Thyroid gland (tissue), 4 donors: ENCODE measurements at places on chromosomes 12 and 14. TPM values are rescaled to one million over a fixed set of nuclear protein-coding genes. Genes with fewer than 3 reads are reported as not detected.

- H3K4me1 ChIP-seq, result no peaks in the 10 kb centered on the region
- H3K27ac ChIP-seq, result no peak overlapping the region
- no peak overlapping the region for H3K4me3 ChIP-seq
- DNase-seq, result no peak
These were observed 110.1 kb downstream of the EGLN3 start for GRCh38 chr14:33840797-33841196.

The PTPRB gene
- 32.2 TPM for total RNA-seq

DNA sequence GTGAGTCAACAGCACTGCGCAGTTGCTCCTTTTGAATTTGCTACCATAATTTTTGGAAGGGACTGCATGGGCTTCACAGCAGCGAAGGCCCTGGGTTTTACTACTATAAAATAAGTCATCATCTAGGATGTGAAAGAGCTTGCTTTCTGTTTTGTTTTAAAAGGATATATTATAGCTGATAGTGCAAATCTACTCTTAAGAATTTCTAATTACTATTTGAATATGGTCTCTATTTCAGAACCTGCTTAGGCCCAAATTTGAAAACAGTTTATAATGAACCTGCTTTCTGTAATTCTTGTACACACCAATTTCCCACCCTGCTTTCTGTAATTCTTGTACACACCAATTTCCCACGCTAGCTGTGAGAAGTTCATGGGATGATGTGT, 73.0 kb downstream of the SRGAP1 start:
- peak overlapping the region; percentile 78 for H3K27ac ChIP-seq
- H3K4me3 ChIP-seq, result no peak overlapping the region

DNA sequence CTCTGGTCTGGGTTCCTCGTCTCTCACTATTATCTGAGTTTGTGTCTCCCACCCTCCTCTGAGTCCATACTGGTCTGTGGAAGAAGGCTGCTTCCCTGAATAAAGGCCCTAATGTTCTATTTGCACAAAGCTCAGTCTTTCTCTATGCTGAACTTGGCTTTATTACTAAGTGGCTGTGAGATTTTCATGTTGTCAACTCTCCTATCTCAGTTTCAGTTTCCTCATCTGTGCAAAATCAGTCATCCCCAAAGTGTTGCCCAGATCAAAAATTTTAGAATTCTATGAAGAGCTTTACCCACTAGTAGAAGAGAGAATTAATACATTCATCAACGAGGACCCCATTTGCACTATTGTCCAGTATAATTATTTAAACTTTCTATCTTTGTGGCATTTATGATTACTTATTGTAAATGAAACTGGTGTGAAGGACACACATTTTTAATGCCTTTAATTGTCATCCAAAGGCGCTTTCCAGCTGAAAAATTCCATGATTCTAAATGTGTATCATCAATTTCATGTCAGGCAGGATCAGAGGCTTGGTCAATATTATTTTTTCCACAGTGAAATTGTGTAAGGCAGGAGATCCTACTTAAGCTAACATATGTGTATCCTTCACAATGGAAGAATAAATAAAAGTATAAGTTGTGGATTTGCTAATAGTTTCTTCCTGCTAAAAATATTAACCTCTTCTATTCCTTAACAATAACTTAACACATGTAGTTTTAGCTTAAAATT, 79.1 kb upstream of the EEA1 start:
- no peaks in the 10 kb centered on the region for H3K27me3 ChIP-seq
- H3K27ac ChIP-seq, result no peak overlapping the region
- no peaks in the 10 kb centered on the region for H3K36me3 ChIP-seq
- peaks cover 3% of the 10 kb centered on the region for H3K4me1 ChIP-seq
- no peak overlapping the region for H3K4me3 ChIP-seq

The ACSM4 gene
- total RNA-seq, result not detected
